ENCODE measurements at places on chromosomes 2 and 18.

DNA sequence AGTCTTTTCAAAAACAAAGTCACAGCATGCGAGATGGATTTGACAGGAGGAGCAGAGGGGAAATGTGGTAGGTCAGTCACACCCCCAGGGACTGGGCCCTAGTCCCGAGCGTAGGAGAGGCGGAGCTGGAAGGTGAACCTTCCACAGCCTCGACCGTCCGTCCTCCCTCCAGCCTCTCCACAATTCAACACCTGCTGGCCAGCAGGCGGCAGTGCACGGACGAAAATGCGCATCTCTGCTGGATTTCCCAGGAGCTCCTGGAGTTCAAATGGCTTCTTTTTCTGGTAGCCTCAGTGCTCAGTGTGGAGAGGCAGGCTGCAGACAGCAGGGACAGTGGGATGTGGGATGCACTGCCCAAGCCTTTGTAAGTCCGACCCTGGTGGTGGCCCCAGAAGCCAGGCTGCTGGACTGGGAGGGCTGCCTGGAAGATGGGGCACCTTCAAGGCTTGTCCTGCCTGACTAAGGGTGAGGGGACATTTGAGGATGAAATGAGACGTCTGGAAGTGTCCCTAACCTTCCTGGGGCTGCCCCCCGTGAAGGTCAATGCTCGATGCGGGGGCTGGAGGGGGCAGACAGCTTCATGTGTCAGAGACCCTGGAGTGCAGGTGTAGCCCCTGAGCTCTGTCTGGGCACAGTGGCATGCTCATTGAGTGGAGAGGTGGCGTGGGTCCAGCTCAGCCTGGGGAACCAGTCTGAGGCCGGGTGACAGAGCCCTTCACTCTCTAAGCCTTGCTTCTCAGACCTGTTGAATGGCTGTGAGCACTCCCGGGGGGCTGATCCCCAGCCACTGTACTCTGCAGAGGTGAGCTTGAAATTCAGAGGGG is 189.5 kb downstream of the TFCP2L1 start:
- no peak for DNase-seq

DNA sequence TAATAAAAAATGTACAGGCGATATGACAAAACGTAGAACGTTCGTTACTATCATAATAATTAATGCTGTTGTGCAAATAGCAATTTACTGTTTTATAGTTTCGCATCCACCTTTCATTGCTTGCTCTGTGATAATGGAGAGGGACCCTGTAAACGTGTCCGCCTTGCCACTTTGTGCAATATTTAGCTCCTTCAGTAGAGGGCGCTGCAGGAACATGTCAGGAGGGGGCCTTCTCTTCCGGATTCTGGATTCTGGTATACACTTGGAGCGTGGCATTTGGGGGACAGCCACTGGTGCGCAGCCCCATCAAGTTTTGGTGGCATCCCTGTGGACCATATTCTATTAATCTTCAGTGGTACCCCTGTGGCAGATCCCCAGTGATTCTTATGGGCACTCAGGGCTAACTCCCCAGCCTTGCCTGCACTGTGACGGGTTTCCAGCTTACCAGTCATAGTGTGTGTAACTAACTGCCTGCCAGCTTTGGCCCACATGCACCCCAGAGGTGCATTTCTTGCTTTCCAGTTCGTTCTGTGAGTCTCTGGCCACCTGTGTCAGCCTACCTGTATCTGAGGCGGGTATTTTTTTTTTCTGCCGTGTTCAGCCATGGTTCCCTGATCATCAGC is 140.3 kb downstream of the CYRIA start:
- DNase-seq: no peak

DNA sequence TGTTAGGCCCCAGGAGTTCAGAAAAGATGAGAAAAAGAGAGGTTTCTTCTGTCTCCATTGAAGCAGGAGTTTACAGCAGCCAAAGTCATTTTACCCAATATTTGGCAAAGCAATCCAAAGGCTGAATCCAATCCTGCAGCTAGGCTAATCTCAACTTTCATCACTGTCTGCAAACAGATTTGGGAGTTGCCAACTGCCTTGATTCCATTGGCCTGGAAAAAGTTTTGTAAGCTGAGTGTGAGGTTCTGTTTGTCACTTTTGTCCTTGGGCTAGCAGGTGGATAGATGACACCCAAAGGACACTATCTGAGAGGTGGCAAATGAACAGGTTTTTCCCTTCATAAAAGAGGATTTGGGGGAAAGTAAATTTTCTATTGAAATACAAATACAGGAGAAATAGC is 56.6 kb upstream of the SETBP1 start:
- DNase-seq: no peak

GRCh38 chr2:152250421-152251100 is 75.0 kb upstream of the STAM2 start:
- DNase-seq: no peak

DNA sequence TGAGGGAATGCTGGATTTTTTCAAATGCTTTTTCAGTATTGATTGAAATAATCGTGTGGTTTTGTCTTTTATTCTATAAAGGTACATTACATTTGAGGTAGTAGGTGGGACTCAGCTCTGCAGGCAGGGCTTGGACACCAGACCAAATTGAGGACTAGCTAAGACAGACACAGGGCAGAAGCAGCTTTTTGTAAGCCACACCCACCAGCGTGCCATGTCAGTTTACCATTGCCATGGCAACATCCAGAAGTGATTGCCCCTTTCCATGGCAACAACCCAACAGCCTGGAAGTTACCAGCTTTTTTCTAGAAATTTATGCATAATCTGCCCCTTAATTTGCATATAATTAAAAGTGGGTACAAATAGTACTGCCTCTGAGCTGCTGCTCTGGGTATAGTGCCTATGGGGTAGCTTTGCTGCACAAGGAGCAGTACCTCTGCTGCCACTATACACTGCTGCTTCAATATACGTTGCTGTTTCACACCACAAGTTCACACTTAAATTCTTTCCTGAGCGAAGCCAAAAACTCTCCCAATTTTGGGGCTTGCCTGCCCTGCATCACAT is 23.6 kb upstream of the VWA3B start:
- no peak for DNase-seq

DNA sequence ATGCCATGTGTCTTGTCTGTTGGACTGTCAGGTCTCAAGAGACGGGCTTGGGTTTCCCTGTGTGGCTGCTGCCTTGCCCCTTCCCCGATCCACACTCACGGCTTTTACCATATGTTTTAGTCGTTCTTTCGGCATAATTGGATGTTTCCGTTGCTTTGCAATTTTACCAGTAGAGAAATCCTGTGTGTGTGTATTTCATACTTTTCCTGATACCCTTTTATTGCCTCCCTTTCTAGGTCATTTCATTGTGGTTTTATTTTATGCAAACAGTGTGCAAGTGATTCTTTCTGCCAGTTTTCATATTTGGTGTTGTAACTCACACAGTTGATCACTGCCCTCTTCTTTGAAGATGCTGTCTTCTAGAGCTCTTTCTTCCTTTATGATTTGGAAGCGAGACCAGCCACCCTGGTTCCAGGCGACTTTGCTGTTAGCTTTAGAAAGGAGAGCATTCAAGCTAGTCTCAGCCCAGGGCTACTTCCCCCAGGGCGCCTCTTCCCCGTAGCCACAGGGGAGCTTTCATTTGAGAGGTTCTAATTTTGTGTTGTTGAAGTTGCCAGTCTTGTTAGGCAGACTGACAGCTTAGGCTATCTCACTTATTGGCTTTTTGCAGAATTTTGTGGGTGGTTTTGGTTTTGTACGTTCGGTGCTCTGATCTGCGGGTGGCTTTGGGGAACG is 17.0 kb downstream of the SH3BP4 start:
- DNase-seq: no peak

DNA sequence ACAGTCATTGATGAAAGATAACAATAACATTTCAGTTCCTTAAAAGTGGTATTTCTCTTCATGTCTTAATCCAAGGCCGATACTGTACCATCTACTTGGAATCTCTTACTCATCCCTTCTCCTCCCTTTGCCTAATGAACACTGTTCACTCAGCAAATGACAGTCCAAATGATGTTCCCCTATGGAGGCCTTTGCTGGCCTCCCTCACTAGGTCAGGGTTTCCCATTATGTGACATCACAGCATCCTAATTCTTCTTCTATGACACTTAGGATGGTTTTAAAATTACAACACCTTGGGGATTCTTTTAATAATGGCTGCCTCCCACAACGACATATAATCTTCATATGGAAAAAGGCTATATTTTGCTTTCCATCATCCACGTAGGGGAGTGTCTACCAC is 747.7 kb downstream of the NRXN1 start:
- DNase-seq: no peak

GRCh38 chr2:43088143-43089073 is 138.0 kb downstream of the ZFP36L2 start:
- no peak for DNase-seq

DNA sequence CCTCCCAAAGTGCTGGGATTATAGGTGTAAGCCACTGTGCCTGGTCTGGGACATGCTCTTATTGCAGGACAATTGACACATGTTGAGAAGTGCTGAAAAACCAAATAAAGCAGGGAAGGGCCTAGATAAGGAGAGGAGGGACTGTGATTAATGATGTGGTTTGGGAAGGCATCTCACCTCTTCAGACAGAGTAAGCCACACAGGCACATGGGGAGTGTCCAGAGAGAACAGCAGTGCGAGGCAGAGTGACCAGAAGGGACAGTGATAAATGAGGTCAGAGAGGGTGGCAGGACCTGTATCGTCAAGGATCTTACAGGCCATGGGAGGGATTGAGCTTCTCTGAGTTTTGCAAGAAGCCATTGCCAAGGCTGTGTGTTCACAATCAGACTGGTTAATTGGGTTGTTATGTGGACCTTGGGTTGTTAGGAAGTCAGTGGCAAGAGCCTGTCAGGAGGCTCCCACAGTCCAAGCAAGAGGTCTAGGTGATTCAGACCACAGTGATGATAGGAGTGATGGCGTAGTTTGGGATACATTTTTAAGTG is 58.5 kb downstream of the EIF5B start:
- DNase-seq: no peak

GRCh38 chr2:156553714-156554442 is 117.7 kb downstream of the GPD2 start:
- no peak for DNase-seq

GRCh38 chr2:140489193-140489592 is 1641.6 kb downstream of the LRP1B start:
- DNase-seq: no peak

DNA sequence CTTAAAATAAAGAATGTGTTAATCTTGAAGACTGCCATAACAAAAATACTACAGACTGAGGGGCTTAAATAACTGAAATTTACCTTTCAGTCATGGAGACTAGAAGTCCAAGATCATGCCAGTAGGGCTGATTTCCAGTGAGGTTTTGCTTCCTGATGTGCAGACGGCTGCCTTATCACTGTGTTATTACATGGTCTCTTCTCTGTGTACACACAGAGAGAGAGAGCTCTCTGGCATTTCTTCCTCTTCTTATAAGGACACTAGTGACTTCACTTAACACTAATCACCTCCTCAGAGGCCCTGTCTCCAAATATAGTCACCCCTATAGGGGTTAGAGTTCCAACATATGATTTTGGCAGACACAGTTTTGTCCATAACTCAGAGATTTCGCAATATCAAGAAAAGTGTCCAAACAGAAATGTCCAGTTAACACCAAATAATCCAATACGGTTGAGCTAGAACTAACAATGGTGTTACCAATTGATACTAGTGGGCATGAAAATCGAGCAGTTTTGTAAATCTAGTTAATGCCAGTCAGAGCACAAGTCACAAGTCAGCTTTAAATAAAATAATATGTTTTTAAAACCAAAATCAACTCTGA is 399.8 kb downstream of the ADCYAP1 start:
- no peak for DNase-seq

- DNase-seq: no peak
These were observed 99.6 kb downstream of the FMNL2 start for GRCh38 chr2:152434395-152435182.

GRCh38 chr2:238970553-238971081 is 122.7 kb downstream of the TWIST2 start:
- no peak for DNase-seq

DNA sequence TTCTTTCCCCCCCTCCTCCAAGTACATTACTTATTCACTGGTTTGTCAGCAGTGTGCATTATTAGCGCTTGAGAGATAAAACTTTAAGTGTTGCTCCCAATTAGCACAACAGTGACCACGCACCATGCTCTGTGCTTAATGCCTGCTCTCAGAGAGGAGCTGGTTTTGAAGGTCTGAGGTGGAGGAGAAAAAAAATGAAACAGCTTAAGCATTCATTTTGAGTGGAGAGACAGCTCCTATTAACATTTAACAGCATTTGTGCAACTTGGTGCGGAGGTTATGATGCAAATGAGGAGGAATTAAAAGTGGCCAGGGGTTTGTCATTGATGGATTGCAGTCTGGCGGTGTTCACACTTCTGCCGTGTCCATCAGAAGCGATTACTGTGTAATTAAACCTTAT is 141.8 kb downstream of the FIGN start:
- DNase-seq: no peak

DNA sequence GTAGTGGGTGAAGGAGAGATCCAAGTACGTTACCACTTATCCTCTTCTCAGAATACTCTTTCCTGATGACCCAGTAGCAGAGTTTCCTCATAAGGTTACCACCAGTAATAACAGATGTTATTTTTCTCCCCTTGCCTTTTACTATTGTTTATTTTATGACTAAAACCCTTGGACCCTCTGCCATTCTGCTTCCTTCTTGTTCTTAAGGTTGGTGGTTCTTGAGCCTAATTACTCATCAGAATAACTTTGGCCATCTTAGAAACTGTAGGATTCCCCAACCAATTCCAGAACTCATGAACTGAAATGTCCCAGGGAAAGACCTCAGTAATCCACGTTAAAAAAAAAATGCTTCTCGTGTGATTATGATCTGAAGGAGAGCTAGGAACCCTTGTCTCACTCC is 64.9 kb downstream of the CHST9 start:
- DNase-seq: no peak

- DNase-seq: no peak
These were observed 69.4 kb upstream of the TAF1B start for GRCh38 chr2:9773903-9774239.

- no peak for DNase-seq
These were observed 158.9 kb downstream of the LDLRAD4 start for GRCh38 chr18:13377496-13377895.

DNA sequence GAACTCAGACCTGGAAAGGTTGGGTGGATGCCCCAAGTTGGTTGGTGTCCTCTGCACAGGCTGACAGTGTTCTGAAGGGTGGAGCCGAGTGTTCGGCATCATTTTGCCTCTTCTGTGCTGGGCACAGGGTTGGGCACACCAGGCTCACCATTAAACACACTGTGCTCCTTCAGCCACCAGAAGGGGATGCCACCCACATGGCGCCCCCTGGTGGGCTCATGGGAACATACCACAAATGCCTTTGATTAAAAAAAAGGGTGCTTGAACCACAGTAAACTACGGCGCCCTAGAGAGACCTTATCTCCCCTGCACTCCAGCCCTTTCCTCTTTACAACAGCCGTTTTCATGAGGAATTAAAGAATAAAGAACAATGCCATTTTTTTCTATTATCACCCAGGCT is 89.4 kb downstream of the CELF4 start:
- DNase-seq: no peak

DNA sequence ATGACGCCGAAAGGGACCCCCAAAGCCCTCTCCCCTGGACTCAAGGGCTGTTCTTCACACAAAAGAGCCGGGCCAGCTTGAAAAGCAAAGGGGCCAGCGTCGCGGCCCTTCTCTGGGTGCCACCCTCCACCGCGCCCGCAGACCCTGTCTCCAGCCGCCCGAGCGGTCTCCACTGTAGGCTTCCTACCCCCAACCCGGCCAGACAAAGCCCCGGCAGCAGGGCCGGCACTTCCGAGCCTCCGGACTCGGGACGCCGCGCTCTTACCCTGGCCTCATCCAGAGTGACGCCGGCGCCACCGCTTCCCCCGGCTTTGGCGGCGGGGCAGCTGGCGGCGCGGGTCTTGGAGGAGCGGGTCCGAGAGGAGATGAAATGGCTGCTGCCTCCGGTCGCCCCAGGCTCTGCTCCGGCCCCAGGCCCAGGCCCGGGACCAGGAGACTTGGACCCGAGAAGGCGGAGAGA is 603 bp downstream of the ATAD2B start:
- DNase-seq: no peak

- no peak for DNase-seq
These were observed 533.7 kb upstream of the SALL3 start for GRCh38 chr18:78445880-78446279.

All from fibroblast of skin of left quadriceps (primary cell).